ENCODE measurements at places on chromosomes 7 and 10.

GRCh38 chr10:103262229-103262628 lies 14.7 kb upstream of the INA start:
- no peak for DNase-seq

GRCh38 chr10:108663587-108663986 lies 1259.7 kb downstream of the XPNPEP1 start:
- DNase-seq, result no peak

- no peak for DNase-seq
Measured at GRCh38 chr10:103637927-103638557, 144.5 kb downstream of the NEURL1 start.

DNA sequence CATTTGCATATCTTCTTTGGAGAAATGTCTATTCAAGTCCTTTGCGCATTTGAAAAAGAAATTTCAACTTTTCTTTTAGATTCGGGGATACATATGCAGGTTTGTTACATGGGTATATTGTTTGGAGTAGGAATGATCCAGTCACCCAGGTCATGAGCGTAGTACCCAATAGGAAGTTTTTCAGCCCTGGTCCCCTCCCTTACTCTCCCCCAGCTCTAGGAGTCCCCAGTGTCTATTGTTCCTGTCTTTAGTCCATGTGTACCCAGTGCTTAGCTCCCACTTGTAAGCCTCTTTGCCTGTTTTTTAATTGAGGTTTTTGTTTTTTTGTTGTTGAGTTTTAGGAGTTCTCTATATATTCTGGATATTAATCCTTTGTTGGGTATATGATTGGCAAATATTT lies 63.3 kb downstream of the SND1 start:
- DNase-seq, result no peak

DNA sequence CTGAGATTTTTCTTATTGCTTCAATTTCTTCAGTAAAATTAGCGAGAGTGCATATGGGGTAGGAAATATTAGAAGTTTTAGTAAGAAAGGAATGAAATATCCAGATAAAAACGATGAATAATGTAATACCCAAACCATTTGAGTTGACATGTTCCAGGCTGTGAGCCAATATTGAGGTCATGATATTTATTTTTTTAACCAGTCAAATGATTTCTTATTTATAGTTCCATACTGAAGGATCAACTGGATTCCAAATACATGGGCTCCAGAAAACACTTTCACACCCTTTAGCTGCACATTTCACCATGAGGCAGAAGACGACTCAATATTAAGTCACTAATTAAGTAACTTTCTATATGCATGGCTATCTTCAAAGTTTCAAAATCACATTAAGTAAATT lies 312.5 kb downstream of the PPP1R3A start:
- DNase-seq, result no peak

GRCh38 chr7:94511718-94512117 lies 2.1 kb downstream of the CASD1 start:
- DNase-seq, result peak; percentile 20

GRCh38 chr10:124624466-124624865 lies 119.7 kb downstream of the FAM53B start:
- peak; percentile 34 for DNase-seq

- DNase-seq, result no peak
Measured at GRCh38 chr10:67112765-67113164, 186.9 kb downstream of the LRRTM3 start.

DNA sequence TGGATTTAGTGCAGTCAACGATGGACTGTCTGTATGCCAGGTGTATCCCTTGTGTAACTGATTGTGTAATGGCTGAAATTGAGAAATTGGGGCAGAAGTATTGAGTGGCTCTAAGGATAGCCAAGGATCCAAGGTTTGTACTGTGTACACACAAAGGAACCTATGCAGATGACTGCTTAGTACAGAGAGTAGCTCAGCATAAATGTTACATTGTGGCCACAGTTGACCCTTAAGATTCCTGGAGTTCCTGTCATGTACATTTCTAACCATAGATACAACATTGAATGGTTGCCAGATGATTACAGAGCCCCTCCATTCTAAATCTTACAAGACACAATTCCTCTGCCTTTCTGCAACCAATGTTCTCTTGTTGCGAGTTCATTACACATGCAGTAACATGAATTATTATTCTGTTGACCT lies 25.3 kb downstream of the CCDC126 start:
- no peak for DNase-seq

GRCh38 chr10:96416643-96417042 lies 57.8 kb upstream of the OPALIN start:
- DNase-seq, result no peak

GRCh38 chr7:84196084-84196503 lies 1.5 kb upstream of the SEMA3A start:
- DNase-seq, result no peak

DNA sequence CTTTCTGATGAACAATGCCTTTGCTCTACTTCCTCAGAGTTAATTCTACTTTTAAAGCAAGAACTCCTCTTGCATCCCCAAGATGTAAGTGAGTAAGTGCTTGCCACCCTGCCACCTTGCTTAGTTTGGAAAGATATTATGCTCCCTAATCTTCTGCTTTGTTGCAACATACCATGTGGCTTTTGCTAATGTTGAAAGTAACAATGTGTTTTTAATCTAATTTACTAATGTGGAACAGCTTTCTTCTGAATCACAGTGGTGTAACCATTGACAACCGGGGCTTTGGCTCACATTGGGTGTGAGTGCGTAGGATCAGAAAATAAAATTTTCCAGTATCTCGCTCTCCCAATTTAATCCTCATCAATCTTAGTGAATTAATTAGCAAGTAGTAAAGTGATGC lies 254.1 kb upstream of the PTER start:
- DNase-seq, result no peak

DNA sequence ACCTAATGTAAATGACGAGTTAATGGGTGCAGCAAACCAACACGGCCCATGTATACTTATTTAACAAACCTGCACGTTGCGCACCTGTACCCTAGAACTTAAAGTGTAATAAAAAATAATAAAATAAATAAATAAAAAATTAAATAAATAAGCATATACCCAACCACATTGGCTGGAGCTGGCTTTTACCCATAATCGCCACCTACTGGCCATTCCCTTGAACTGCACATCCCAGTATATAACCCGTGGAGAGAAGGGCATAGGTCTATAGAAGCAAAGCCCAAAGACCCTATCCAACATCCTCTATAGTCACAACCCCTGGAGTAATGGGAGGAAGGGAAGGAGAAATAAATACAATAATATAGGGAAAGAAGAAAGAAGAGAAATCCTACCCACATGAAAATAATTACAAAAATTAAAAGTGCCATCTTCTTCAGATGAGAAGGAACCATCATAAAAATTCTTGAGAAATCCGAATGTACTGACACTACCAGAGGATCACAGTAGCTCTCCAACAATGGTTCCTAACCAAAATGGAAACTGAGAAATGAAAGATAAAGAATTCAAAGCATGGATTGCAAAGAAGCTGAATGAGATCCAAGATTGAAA lies 65.6 kb downstream of the TWIST1 start:
- no peak for DNase-seq

DNA sequence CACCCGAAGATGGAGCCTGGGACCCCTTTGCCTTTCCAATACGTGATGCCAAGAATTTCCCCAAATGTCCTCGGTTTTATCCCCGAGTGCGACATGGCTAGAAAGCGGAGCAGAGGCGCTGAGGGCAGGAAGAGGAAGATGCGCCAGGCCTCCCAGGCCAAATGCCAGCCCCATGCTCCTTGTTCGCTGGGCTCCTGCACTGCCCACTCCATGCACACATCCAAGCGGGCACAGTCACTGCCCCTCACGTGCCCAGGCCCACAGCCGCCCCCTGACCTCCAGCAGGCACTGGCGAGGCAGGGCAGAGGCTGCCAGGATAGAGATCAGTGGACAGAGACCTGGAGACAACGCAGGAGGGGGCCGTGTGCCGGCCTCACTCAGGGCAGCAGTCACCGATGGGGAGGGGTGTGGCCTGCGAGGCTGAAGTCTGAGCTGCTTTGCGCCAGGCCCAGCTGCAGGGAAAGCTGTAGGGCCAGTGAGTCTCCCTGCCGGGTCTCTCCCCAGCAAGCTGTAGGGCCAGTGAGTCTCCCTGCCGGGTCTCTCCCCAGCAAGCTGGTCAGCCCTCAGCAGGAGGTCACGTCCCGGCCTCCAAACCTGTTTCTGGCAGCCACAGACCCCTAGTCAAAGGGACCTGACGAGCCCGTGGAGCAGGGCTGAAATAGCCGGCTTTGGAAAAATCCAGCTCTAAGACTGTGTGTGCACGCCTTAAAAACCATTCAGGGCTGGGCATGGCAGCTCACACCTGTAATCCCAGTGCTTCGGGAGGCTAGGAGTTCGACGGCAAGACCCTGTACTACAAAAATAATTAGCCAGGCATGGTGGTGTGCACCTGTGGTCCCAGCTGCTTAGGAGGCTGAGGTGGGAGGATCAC lies 100.6 kb upstream of the DIP2C start:
- no peak for DNase-seq

GRCh38 chr7:43482679-43483252 lies 100.1 kb upstream of the STK17A start:
- no peak for DNase-seq

DNA sequence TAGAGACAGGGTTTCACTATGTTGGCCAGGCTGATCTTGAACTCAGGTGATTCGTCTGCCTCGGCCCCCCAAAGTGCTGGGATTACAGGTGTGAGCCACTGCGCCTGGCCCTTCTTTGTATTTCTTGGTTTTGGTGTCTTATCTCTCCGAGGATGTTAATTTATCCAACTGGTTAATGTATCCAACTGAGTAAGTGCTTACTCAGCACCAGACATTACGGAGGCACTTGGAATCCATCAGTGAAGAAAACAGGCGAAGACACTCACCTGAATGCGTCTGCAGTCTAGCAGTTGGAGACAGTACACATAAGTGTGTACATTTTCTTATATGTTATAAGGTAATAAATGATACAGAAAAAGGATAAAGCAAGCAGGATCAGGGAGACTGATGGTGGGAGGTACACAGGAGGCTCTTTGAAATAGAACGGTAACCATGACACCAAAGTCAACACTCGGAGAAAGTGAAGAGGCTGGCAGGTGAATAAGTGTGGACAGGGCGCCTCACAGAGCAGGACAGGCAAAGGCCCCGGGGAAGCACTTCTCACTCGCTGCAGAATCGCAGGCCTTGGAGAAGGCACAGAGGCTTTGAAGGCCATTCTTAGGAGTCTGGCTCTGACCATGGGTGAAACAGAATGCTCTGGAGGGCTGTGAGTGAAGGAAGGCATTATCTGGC lies 73.1 kb downstream of the LANCL2 start:
- DNase-seq, result peak; percentile 85

DNA sequence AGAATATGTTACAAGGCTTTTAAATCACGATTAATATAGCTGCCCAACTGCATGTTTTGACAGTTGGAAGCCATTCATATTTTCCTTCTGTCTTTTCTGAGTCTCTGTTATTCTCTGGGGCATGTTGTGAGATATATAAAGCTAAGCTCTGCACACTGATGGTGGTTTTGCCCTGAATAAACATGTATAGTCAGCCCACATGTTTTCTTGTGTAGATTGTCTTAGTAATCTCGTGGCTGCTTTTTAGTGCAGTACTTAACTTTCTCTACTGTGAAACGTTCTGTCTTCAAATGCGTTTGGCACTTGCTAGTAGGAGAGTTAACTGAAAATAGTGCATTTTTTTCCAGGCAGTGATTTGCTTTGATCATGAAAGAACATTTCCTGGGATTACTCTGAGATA lies 268.5 kb downstream of the DNAJB9 start:
- DNase-seq, result no peak

GRCh38 chr7:148021507-148022045 lies 569.0 kb upstream of the C7orf33 start:
- DNase-seq, result no peak

DNA sequence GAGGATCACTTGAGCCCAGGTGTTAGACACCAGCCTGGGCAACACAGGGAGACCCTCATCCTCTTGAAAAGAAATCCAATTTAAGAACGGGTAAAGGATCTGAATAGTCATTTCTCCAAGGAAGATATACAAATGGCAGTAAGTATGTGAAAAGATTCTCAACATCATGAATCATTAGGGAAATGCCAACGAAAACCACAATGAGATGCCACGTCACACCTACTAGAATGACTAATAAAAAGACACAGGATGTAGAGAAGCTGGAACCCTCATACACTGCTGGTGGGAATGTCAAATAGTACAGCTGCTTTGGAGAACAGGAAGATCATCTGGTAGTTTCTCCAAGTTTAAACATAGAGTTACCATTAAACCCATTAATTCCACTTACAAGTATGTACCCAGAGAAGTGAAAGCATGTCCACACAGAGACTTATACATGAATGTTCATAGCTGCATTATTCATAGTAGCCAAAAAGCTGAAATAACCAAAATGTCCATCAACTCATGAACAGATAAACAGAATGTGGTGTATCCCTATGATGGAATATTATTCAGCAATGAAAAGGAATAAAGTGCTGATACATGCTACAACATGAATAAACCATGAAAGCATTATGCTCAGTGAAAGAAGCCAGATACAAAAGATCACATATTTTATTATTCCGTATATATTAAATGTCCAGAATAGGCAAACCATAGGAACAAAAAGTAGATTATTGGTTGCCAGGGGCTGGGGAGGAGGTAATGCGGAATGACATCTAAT lies 13.1 kb upstream of the ZMIZ2 start:
- no peak for DNase-seq

DNA sequence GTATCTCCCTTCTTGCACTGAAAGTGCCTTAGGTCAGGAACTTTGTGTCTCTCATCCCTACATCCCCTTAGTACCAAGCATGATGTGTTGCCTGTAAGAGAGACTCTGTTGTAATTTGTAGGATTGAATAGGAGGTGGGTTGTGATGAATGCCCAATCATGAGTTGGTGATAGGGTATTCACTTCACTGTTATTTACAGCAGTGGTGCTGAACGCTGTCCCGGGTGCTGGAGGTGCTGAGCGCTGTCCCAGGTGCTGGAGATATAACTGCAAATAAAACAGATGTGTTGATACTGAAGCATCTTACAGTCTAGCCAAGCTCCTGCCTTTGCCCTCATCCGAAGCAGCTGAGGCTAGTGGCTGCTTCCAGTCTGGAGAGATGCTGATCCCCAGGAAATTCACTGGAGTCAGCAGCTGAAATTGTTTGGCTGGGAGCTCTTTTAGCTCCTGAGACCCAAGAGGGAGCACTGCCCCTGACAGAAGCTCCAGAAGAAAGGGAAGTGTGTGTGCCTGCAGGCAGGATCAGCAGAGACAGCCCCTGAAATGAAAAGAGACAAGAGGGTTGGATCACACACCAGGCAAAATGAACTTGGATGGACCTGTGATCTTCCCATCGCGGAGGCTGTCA lies 183.4 kb downstream of the SORCS3 start:
- DNase-seq, result no peak

- DNase-seq, result peak; percentile 53
Measured at GRCh38 chr7:2864999-2865670, 21.0 kb upstream of the GNA12 start.

GRCh38 chr7:37645282-37646050 lies 38.1 kb upstream of the GPR141 start:
- DNase-seq, result no peak

Data from NCI-H1092 (cell line).